SJSA1 (cell line): ENCODE measurements at places on chromosomes 6 and 20.

GRCh38 chr6:44527583-44528369, 140.3 kb downstream of the CDC5L start:
- DNase-seq: no peak
- no peaks in the 10 kb centered on the region for H3K4me1 ChIP-seq
- H3K36me3 ChIP-seq: no peaks in the 10 kb centered on the region
- H3K27me3 ChIP-seq: no peaks in the 10 kb centered on the region

DNA sequence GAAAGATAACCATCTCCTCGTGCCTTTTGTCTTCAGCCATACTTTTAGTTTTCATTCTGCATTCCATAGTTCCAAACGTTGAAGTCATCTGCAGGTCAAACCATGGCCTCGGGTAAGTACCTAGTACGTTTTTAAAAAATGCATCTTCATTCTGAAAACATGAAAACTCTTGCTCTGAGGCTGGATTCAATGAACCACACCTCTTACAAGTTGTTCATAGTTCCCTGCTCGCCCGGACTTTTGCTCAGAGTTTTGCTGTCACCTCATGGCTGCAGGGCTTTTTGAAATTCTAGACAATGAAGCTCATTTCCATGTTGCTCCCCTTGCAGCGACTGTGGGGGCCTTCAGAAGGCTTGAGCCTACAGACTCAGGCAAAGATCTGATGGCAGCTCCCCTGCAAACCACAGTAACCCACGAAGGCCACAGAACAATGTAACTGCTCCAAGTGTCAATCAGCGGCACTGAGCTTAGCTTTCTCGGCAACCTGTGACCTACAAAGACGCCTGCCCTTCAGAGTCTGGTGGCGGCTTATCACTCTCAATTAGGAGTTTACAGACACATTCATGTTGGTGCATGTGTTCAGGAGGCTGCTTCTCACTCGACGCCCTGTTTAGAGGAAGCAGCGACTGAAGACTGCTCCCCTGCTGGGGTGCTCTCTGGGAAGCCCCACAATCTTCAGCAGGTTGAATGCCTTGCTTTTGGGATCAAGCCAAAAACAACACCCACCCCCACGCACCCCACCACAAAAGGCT, 61.2 kb downstream of the FOXC1 start:
- no peak for DNase-seq
- no peak overlapping the region for H3K4me3 ChIP-seq
- H3K27me3 ChIP-seq: no peaks in the 10 kb centered on the region
- H3K27ac ChIP-seq: peak overlapping the region; percentile 51
- H3K4me1 ChIP-seq: peaks cover 15% of the 10 kb centered on the region

GRCh38 chr6:158715330-158716311, 65.8 kb downstream of the SYTL3 start:
- no peak overlapping the region for H3K4me3 ChIP-seq
- no peak overlapping the region for H3K27ac ChIP-seq
- no peaks in the 10 kb centered on the region for H3K27me3 ChIP-seq
- H3K4me1 ChIP-seq: peaks cover 10% of the 10 kb centered on the region
- H3K36me3 ChIP-seq: peaks cover 28% of the 10 kb centered on the region

DNA sequence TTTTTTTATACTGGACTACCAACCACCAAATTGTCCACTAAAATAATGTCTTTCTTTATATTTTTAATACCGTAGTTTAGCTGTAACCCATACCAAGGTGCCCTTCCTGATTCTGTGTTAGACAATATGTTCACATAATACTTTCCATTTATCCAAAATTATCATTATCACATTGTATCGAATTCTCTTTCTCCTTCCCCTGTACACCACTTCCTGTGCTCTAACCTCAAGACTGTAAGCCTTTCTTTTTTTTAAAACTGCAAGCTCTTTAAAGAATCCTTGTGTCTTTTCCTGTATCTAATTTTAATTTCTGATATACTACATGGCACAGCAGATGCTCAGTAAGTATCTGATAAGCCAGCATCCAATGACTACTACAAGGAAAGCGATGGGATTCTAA, 917.5 kb downstream of the EYS start:
- H3K4me3 ChIP-seq: no peak overlapping the region
- H3K4me1 ChIP-seq: no peaks in the 10 kb centered on the region
- no peak overlapping the region for H3K27ac ChIP-seq
- no peak for DNase-seq

DNA sequence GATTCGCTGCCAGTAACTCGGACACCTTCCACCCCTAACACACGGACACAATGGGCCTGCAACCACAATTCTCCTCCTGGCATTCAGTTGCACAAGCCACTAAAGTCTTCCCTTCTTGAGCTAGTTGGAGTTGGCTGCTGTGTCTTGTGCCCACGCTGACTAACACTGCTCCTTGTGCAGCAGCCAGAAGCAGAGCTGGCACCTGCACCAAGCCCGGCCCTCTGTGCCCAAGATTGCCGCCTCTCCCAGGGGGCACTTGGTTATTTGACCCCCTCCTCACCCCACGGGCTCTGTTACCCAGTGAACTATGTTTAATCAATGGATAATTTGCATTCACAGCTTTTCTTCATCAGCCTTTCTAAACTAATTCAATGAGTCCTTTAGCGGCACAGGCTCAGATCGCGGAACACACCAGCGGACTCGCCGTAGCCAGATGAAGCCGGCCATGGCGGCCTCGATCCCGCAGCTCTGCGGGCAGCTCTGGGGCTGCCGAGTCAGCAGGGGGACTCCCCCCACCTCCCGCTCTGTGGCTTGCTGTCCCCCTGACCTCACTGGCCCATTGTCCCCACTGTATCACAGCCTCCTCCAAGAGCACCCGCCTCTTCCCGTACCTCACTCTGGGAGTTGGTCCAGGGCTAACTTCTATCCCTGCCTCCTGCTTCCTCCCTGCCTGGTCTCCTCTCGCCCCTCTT, 94.8 kb upstream of the AFDN start:
- no peak overlapping the region for H3K4me3 ChIP-seq
- H3K36me3 ChIP-seq: no peaks in the 10 kb centered on the region
- 0 out of 2 replicates have a peak, but pooled peaks cover 3% of the 10 kb centered on the region for H3K27me3 ChIP-seq
- DNase-seq: no peak
- no peak overlapping the region for H3K27ac ChIP-seq
- peaks cover 5% of the 10 kb centered on the region for H3K4me1 ChIP-seq

GRCh38 chr20:4776079-4776630, 54.4 kb downstream of the PRND start:
- DNase-seq: no peak
- no peak overlapping the region for H3K27ac ChIP-seq
- no peaks in the 10 kb centered on the region for H3K27me3 ChIP-seq
- no peak overlapping the region for H3K4me3 ChIP-seq
- no peaks in the 10 kb centered on the region for H3K4me1 ChIP-seq

- H3K36me3 ChIP-seq: no peaks in the 10 kb centered on the region
- H3K27me3 ChIP-seq: no peaks in the 10 kb centered on the region
- H3K4me3 ChIP-seq: no peak overlapping the region
Observed at GRCh38 chr20:47680804-47681529, 104.3 kb downstream of the SULF2 start.

DNA sequence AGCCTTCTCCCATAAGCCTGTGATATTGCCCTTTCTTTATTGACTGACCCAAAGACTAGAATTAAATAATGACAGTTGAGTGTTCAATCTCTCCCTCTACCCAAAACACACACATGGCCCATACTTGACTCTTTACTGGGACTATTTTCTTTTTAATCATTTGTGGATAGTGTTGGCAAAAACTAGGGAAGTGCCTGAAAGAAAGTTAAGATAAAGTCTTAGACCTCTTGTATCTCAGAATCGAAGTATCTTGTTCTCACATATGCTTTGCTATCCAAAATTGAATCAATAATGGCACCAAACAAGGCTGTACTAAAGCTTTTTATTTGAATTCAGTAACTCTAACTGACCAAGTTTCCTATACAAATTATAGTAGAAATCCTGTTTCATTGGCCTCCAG, 19.0 kb downstream of the TMEM244 start:
- DNase-seq: no peak
- no peak overlapping the region for H3K4me3 ChIP-seq
- H3K36me3 ChIP-seq: no peaks in the 10 kb centered on the region

- H3K4me1 ChIP-seq: no peaks in the 10 kb centered on the region
- H3K36me3 ChIP-seq: no peaks in the 10 kb centered on the region
- no peak for DNase-seq
- no peak overlapping the region for H3K4me3 ChIP-seq
- no peak overlapping the region for H3K27ac ChIP-seq
Observed at GRCh38 chr6:69265090-69265489, 531.7 kb downstream of the LMBRD1 start.

DNA sequence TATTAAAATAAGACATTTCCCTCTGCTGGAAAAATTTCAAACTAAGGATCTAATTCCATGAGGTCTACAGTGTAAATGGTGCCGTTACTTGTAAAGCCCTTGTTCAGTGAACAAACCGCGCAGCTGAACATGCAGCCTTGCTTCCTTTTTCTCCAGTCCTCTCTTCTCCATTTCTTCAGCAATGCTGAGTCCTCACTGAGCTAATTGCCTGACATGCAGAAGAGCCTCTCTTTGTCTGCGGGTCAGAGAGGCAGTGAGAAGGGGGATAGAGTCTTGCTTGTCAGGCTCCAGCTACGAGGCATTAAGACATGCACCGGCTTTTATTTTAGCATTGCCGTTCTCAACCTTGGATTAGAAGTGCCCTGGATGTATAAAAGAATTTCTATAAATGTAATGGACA, 25.7 kb downstream of the ZDHHC14 start:
- no peak overlapping the region for H3K27ac ChIP-seq
- 0 out of 2 replicates have a peak, but pooled peaks cover 4% of the 10 kb centered on the region for H3K36me3 ChIP-seq
- H3K4me1 ChIP-seq: peaks cover 12% of the 10 kb centered on the region
- H3K4me3 ChIP-seq: no peak overlapping the region
- H3K27me3 ChIP-seq: no peaks in the 10 kb centered on the region

DNA sequence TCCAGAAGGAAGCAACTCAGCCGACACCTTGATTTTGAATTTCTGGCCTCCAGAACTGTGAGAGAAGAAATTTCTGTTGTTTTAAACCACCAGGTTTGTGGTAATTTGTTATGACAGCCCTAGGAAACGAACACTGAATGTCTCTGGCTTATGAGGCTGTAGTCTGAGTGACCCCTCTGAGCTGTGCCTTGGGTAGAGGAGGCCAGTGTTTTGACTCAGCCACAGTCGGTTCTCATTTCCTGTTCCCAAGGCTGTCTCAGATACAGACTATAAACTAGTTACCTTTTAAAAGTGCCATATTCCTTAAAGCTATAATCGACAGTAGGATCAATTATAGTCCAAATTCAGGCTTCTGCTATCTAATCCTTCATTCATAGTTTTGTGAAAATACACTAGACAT, 391.2 kb upstream of the MAP3K7 start:
- no peak overlapping the region for H3K27ac ChIP-seq
- H3K4me1 ChIP-seq: no peaks in the 10 kb centered on the region
- H3K4me3 ChIP-seq: no peak overlapping the region
- no peaks in the 10 kb centered on the region for H3K36me3 ChIP-seq
- H3K27me3 ChIP-seq: no peaks in the 10 kb centered on the region

DNA sequence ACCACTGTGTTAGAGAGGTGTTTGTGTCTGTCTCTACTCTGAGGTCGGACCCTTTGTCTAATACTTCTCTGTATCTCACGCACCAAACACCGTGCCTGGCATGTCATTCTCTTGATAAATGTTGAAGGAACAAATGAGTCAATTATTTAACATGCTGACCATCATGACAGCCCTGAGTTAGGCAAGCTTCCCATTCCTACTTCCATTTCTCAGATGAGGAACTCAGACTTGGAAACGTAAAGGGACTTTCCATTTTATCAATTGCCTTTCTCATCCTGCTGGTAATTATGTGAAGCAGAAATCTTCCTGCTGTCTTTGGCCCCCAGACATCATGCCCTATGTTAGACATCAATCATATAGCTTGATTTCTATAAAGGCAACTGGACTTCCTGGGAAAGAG, 227.0 kb upstream of the ECI2 start:
- H3K4me1 ChIP-seq: peaks cover 16% of the 10 kb centered on the region
- no peak overlapping the region for H3K4me3 ChIP-seq
- no peak overlapping the region for H3K27ac ChIP-seq
- H3K36me3 ChIP-seq: no peaks in the 10 kb centered on the region

GRCh38 chr6:11043378-11043960, 636 bp downstream of the ELOVL2 start:
- peak overlapping the region; percentile 93 for H3K4me3 ChIP-seq
- DNase-seq: no peak
- H3K36me3 ChIP-seq: no peaks in the 10 kb centered on the region
- H3K27me3 ChIP-seq: 0 out of 2 replicates have a peak, but pooled peaks cover 3% of the 10 kb centered on the region
- no peak overlapping the region for H3K27ac ChIP-seq

DNA sequence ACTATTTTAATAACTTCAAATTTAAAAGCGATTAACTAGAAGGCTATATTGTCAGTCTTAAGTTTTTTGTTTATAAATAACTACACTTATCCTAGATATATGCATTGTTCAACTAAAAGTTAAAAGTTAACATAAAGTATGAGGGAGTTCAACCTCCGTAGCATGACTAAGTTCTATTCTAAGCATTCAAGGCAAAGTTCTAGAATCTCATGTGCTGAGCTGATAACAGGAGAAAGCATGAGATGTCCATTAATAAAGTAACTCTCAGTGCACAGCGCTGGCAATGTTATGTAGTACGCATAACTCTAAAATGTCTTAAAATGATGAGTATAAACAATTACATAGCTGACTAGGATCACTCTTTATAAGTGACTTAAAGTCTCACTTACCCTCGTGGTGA, 264.8 kb downstream of the RNGTT start:
- no peak overlapping the region for H3K4me3 ChIP-seq
- no peaks in the 10 kb centered on the region for H3K4me1 ChIP-seq
- no peaks in the 10 kb centered on the region for H3K27me3 ChIP-seq
- no peak for DNase-seq
- no peak overlapping the region for H3K27ac ChIP-seq

DNA sequence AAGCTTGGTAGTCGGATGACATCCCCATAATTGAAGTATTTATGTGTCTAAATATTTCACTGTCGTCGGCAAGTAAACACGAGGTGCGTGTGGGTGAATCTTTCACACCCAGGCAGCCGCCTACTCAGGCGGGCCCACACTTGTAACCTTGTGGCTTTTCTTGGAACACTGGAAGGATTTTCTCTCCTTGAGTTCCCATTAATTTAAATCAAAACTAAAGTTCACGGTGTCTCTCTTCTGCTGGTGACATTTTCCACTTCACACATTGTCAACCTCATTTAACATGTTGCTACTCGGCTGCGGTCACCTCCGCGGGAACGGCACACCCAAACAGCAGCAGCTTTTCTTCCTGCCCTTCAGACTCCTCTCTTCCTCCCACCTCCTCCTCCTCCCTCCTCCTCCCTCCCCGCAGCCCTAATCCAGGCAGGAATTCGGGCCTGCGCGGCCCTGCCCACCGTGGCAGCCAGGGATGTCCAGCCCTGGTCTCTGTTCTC, 336.6 kb downstream of the QKI start:
- no peak for DNase-seq
- H3K4me3 ChIP-seq: no peak overlapping the region
- peaks cover 6% of the 10 kb centered on the region for H3K4me1 ChIP-seq
- no peaks in the 10 kb centered on the region for H3K27me3 ChIP-seq
- H3K27ac ChIP-seq: no peak overlapping the region
